Left forelimb (tissue), 1 donor: ENCODE measurements at places on chromosomes 1 and 21.

- DNase-seq = no peak
Measured at GRCh38 chr21:26425576-26425975, 147.5 kb downstream of the CYYR1 start.

- no peak for DNase-seq
Measured at GRCh38 chr1:7223334-7224080, 438.3 kb downstream of the CAMTA1 start.

- DNase-seq = no peak
Measured at GRCh38 chr21:32056791-32057190, 184.0 kb downstream of the HUNK start.

DNA sequence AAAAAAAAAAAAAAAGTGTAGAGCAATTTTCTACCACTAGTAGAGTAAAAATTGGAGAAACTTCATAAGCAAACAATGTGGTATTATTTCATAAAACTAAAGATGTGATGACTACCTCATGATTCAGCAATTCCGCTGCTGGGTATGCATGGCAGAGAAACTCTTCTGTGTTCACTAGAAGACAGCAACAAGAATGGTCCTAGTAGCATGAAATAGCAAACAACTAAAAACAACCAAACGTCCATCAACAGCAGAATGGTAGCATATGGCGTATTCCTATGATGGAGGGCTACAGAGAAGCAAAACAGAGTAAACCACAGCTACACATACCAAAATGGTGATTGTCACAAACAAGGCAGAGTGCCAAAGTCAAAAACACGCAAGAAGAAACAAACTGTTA is 18.9 kb downstream of the HTR1D start:
- DNase-seq = no peak

DNA sequence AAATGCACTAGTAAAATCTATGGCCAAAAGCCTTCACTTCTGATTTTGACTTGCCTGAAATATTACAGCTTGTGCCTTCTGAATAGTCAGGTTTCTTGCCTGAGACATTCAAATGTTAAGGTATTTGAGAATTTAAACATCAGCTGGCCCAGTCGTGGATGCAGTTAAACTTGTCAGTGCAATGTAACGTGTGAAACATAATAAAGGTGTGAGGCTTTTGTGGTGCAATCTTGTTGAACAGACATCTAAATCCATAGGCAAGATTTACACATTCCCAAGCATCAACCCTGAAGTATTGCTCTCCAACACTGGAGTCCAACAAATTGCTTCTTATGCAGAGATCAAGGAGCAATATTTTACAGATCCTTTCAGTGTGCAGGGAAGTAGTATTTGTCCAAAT is 4.4 kb downstream of the CCN1 start:
- DNase-seq = no peak

DNA sequence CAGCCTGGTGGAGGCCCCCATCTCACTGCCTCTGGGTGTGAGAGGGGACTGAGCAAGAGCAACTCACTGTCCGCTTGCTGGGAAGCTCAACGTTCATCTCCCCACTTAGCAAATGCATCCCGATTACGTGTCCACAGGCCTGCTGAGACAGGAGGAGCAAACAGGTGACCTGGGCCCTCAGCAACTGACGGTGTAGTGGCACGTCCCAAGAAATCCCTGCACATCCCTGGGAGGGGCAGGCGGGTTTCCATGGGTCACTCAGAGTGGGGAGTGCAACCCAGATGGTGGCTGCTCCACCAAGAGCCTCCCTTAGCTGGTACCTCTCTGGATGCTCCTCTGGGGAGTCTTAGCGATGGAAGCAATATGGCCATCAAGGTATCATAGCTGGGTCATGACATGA is 229.4 kb downstream of the DYRK1A start:
- DNase-seq = no peak

- no peak for DNase-seq
Measured at GRCh38 chr1:206580438-206581113, 31.7 kb downstream of the EIF2D start.

DNA sequence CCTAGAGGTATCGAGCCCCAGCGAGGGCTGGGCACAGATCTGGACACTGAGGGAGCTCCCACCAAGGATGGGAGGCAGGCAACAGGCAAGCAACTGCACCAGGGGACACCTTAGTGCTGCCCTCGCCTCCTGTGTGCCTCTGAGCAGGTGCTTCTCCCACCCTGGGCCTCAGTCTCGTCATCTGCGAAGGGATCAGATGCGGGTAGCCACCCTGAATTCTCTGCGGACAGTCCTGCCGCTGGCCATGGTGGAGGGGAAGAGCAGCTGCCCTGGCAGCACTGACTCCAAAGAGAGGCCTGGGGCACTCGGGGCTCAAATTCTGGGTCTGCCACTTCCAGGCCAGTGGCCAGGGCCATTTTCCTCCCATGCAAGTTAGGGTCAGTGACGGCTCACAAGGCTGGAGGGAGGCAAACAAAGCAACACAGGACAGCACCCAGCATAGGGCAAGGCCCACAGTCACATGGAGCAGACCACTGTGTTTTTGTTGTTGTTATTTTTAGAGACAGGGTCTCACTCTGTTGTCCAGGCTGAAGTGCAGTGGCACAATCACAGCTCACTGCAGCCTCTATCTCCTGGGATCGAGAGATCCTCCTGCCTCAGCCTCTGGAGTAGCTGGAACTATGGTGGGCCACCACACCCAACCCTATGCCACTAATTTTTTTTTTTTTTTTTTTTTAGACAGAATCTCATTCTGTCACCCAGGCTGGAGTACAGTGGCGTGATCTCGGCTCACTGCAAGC is 7.1 kb upstream of the SDC3 start:
- peak; percentile 14 for DNase-seq

DNA sequence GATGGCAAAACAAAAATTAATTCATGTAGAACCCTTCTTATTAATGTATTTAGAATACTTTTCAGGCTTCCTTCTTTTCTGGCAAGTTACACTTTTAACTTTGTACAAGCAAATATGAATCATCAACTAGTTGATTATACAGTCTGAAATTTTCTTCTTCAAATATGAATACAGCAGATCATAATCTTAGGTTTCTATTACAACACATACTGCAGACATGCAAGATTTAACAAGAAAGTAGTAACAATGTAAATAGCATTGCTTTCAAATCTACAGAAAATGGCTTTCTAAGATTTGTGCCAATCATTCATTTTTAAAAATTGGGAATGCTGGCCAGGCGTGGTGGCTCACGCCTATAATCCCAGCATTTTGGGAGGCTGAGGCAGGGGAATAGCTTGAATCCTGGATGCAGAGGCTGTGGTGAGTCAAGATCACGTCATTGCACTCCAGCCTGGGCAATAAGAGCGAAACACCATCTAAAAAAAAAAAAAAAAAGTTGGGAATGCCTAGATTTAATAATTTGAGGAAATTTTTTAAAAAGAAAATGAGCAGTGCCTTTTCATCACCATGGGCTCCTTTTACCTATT is 68.4 kb upstream of the DPYD start:
- no peak for DNase-seq
